ENCODE measurements at places on chromosomes 5 and 9. TPM values are rescaled to one million over a fixed set of nuclear protein-coding genes. Genes with fewer than 3 reads are reported as not detected.

Gene SURF6
- 4.0 TPM for total RNA-seq

Gene TAF11L5
- total RNA-seq: not detected

Gene TRIP13
- total RNA-seq: 48.1 TPM

Gene CCL27
- total RNA-seq: 0.58 TPM

All from myometrial cell (primary cell).